ENCODE measurements at places on chromosomes 11 and 22.

- DNase-seq = no peak
Observed at GRCh38 chr11:34773211-34773610, 143.0 kb downstream of the APIP start.

DNA sequence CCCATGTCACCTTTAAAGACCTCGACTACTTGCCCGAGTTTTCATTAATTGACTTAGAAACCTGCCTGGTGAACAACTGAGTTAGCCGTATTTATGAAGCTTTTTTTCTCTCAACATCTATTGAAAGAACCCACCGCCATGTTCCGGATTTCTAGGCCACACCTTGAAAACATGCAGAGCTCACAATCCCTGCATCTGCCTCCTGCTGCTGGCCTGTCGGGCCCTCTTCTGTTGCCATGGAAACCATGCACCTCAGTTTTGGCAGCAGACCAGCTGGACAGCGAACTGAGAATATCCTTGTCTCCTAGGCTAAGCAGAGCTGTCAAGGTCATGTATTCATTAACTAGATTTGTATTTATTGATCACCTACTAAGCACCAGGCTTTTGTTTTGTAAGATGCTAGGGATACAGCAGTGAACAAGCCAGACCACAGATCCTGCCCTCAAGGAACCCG is 4.3 kb upstream of the PATZ1 start:
- DNase-seq = no peak

- no peak for DNase-seq
Observed at GRCh38 chr11:34213366-34213765, 107.9 kb downstream of the NAT10 start.

DNA sequence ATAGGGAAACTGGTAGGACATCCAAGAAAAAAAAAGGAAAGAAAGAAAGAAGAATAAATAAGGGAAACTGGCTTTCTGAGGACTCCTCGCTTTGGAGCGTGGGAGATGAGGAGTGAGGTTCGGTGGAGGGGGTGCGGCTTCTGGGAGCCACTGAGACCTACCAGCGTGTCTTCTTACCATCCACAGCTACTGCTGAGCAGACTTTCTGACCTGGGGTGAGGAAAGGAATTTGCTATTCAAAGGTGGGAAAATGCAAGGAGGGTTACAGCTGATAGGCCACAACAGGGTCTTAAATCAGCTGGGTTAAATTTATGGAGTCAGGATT is 488 bp upstream of the SELENOM start:
- no peak for DNase-seq

DNA sequence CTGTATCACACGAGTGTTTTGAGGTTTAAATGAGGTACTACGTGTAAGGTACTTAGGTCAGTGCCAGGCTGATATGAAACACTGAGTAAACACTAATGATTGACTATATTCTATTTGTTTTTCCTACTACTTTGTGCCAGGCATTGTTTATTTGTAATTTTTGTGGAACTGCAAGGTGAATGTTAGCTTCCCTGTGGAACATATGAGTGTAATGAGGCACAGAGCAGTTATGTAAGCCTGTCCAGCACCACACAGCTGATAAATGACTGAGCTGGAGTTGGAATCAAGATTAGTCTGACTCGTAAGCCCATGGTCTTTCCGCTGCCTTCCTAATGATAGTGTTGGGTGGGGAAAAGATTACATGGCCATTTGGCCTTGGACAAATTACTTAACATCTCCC is 5.9 kb downstream of the SLC37A2 start:
- DNase-seq = no peak

DNA sequence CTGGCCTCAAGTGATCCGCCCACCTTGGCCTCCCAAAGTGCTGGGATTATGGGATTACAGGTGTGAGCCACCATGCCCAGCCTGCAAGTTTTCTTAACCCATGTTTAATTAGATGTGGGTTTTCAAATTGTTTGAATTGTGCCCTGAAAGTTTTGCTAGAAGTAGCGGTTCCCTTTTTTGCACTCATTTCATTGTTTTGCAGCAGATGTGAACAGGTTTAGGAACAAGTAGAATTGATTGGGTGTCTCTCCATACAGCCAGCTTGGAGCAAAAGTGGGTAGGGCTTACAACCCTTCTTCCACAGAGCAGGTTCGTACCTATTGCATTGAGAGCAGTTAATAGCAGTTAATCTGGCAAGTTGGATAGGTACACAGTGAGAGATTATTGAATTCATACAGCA is 16.1 kb downstream of the EWSR1 start:
- DNase-seq = no peak

DNA sequence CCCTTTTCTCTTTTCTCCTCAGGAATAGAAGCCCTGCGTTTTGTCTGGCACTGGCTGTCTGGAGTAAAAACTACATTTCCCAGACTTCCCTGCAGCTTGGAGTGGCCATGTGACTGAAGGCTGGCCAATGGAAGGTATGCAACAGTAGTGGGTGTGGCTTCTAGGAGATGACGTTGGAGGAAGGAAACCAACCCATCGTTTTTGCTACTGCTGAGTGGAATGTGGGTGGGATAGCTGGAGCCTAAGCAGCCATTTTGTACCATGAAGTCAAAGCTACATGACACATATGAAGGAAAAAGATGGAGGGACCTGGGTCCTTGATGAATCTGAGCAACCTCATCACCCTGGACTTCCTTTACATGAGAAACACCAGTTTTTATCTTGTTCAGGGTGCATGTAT is 19.6 kb downstream of the FGF3 start:
- DNase-seq = no peak

DNA sequence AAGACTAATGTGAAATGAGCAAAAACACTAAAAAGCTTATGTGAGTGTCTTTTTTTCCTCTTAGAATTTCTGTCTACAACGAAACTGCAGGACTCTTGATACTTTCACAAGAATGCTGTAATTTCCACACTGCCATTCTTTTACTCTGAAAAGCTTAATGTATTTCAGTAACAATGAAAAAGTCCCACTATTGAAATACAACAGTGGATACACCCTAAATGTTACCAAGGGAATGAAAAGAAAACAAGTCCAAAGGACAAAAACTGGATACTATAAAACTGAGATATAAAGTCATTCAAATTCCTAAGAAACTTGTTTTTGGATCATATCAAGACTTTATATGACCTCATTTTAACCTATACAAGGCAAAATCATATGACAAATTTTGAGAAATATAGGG is 77.4 kb downstream of the SOX6 start:
- DNase-seq = no peak

- DNase-seq = no peak
Observed at GRCh38 chr11:44516688-44517507, 48.6 kb upstream of the CD82 start.

GRCh38 chr11:45178890-45179671 is 32.6 kb downstream of the PRDM11 start:
- DNase-seq = no peak

DNA sequence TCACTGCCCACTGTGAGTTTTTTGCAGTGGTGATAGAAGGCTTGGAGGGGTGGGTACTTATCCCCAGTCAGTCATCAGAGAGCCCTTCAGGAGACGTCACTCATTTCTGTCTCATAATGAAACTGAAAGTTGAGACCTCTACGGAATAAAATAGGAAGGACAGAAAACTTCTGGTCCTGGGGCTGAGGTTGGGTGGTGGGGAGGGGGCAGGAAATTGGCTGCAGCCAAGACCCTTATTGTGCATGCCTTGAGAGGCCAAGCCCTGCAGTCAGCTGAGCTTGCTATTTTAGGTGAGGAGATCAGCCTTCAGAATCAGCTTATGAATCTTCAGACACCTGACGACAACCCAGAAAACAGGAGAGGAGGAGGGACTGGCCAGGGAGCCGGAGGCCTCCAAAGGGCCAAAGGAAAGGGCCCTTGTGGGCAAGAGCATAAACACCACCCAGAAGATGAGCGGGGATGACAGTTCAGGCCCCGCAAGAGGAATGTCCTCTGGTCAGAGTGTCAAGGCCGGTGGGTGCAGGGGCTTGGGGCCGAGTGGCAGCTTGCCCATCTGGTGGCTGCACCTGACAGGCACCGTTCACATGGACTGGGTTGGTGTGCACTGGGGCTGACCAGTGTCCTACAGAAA is 17.9 kb upstream of the ADA2 start:
- no peak for DNase-seq

GRCh38 chr22:45104313-45104712 is 59.4 kb upstream of the NUP50 start:
- no peak for DNase-seq

GRCh38 chr22:23715806-23716375 is 25.1 kb downstream of the RGL4 start:
- DNase-seq = no peak

DNA sequence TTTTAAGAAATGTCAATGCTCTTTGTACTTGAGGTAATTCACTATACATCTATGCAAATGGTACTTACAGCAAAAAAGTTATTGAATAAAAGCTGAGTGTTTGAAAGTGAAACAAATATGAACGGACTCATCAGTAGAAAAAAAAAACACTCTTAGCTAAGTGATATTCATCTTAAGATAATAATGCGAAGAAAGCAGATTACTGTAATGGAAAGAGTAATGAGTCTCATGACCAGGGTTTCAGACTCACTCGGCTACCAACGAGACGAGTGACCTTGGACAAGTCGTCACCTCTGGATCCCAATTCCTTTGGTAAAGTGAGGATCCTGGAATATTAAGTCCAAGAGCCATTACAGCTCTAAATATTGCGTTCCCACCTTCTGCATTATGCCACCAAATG is 57.0 kb downstream of the PACSIN2 start:
- DNase-seq = no peak

DNA sequence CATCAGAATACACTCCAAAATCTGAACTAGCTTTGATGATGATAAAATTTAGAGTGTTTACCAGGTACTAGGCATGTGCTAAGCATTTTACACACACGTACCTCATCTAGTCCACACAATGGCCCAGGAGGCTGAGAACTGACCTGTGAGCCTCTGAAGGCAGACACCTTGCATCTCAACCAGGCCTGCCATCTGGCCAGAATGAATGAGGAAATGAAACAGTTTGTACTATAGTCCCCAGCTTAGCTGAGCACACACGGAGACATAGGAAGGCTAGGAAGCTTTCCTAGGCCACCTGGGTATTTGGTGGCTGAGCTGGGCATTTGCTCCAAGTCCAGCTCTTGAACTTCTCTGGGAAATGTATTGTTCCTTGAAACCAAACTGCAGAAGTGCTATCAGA is 6.9 kb upstream of the SHANK3 start:
- no peak for DNase-seq

DNA sequence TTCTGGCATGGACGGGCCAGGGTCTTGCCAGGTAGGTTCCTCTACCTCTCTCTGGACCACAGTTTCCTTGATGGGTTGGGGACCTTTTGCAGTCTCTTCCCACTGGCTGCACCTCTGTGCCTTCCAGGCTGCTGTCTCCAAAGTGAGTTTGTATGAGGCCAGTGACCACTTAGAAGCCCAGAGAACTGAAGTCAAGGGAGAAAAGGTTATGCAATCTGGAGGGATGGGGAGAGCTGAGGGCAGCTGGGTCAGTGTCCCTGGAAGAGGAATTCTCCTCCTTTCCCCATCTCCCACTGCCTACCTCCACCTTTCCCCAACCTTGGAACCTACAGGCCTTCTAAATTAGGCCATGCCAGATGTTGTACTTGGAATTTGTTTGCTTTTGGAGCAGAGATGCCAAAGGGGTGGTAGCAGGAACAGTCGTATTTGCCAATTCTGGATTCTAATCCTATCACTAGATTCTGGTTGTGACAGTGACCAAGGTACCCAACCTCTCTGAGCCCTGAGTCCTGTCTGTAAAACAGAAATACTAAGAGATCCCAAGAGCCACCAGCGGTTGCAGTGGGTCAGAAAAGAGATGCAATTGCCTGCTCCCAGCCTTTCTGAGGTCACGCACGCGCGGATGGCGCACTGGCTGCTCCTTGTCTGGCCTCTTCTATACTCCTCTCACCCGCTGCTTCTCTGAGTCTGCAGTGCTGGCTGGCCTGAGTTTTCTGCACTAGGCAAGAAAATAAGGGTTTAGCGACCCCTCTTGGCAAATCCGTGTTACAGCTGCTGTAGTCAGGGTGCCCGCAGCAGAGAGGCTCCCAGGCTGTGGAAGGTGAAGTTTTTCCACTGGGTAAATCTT is 10.7 kb upstream of the ACCSL start:
- no peak for DNase-seq

- DNase-seq = no peak
Observed at GRCh38 chr11:61140416-61140815, 20.8 kb downstream of the VPS37C start.

GRCh38 chr11:123434262-123434661 is 4.2 kb downstream of the GRAMD1B start:
- no peak for DNase-seq

DNA sequence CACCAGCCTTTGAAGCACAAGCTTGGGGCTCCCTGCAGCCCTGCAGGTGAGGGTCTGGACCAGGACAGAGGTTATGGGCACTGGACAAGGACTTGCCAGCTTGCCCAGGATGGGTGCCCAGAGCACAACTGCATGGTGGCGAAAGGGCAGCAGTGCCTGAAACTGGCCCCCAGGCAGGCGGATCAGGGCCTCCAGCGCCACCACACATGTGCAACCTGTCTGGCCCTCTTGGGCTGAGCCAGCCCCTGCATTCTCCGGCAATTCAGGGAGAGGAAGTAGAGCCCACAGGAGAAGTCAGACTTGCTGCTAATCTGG is 18.8 kb downstream of the MB start:
- no peak for DNase-seq

Measured in NCI-H187 (cell line).